ENCODE measurements at places on chromosomes 16 and 17. TPM values are rescaled to one million over a fixed set of nuclear protein-coding genes. Genes with fewer than 3 reads are reported as not detected.

DNA sequence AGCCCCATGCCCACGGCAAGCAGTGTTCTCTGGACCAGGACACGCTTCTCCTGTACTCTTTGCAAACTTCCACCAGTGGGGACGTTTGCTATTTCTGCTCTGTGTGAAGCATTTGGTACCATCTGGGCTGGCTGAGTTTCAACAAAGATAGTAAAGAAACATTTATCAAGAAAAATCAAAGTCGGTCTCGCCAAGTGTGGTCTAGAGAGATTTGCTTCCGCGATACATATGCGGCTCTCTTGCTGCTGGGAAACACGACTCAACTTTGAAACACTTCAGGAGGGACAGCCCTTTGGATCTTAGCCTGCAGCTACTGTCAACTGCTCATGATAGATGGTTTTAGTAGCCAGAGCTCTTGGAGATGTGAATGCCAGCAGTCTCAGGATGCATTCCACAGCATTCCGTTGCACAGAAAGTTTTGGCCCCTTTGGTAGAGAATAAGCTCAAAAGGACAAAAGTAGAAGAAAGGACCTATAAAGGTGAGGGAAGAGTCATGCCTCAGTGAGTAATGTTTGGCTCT lies 168.2 kb upstream of the CACNG3 start:
- no peak for DNase-seq

Gene DHX8
- 66.9 TPM for total RNA-seq

DNA sequence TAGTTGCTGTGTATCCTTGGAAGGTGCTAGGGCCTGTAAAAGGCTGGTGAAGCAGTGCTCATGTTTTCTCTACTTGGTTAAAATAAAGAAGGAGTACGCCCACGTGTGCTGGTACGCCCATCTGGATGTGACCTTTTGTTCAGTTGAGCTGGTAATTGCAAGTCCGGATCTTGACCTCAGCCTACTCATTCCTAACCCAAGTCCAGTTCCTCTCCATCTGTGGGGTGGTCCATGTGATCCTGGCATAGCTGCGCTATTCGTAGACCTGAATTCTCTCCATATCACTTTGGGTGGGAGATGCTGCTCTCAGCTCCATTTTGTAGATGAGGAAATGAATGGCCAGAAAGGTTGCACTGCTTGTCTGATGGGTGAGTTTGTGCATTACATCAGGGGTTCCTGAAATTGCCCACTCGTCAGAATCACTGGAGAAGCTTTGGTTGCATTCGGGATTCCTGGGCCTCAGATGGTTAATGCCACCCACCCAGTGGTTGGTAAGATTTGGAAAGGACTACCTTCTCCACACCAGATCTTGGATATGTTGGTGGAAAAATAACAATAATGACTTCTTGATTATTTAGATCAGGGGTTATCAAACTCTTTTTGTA lies 328.8 kb downstream of the CPPED1 start:
- no peak for DNase-seq

GRCh38 chr16:4537376-4538343 lies 913 bp downstream of the CDIP1 start:
- DNase-seq, result no peak

Gene DNAAF1
- not detected for total RNA-seq

- peak; percentile 55 for DNase-seq
Observed at GRCh38 chr17:42980766-42981397, 517 bp downstream of the RUNDC1 start.

Gene TBC1D3D
- not detected for total RNA-seq

Gene DCTPP1
- 105 TPM for total RNA-seq

Gene DPEP3
- total RNA-seq, result not detected

- no peak for DNase-seq
Observed at GRCh38 chr17:82380860-82381702, 9.5 kb downstream of the UTS2R start.

DNA sequence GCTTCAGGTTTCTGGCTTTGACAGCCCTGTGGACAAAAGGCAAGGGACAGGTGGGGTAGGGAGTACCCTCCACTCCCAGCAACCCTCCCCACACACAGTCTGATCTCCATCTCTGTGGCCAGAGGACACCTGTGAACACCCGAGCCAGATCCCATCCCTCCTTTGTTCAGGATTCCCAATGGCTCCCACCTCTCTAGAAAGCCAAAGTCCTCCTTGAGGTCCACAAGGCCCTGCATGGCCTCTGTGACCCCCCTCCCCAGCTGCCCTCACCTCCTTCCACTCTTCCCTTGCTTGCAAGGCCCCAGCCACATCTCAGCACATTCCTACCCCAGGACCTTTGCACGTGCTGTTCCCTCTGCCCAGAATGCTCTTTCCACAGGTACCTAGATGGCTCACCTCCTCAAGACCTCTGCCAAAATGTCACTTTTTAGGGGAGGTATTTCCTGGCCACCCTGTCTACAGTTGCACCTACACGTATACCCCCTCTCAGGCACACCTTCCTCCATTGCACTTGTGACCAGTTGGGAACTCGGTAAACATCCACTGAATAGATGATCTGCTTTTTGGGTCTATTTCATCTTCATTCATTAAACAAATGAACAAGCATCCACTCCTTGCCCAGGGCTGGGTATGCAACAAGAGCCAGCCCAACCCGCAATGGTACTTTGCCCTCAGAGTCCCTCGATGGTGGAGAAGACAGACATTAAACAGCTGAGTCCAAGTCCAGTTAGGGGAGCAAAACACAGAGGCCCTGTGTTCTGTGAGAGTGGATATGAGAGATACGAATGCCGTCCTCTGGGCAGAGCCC lies 107.0 kb downstream of the CRLF3 start:
- no peak for DNase-seq

DNA sequence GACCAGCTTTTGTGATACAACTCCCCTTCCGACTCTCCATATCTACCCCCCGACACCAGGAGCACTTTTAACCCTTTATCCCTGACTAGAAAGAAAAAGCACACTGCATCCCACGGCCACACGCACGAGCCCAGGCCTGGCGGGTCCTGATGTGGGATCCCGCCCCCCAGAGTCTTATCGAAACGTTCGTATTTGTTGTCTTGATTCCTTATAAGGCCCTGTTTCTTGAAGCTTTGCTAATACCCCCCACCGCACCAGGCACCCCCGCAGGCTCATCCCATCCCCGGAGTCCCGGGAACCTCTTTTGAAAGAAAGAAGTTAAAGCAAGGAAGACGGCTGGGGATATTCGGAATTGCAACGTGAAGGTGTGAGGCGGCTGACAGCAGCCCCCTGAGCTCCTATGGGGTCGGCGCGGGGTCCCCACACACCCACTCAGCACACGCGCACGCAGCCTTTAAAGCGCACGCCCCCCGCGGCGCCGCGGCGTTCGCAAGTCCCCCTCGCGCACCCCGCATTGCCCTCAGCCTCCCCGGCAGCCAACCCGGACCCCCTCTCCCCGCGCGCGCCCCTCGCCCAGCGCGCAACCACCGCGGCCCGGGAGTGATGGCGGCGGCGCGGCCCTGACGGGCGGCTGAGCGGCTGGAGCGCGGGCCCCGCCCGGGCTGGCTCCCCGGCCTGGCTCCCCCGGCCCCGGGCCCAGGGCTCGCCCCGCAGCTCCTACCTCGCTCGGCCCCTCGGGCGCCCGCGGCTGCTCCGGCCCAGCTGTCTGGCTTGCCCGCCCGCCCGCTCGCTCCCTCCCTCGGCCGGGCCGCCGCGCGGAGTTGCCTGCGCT lies 448 bp downstream of the STAT5B start:
- DNase-seq, result no peak

- DNase-seq, result no peak
Observed at GRCh38 chr17:2008332-2009126, 16.6 kb downstream of the RTN4RL1 start.

GRCh38 chr16:89507834-89508590 lies at the start of gene SPG7:
Gene SPG7, plus strand, starts transcription at chr16:89508403. Its CDS starts 15 bp downstream, at chr16:89508418.
- peak; percentile 75 for DNase-seq

Gene SPECC1
- total RNA-seq, result 6.9 TPM

GRCh38 chr17:49749730-49750129 lies 14.2 kb downstream of the FAM117A start:
- DNase-seq, result no peak

DNA sequence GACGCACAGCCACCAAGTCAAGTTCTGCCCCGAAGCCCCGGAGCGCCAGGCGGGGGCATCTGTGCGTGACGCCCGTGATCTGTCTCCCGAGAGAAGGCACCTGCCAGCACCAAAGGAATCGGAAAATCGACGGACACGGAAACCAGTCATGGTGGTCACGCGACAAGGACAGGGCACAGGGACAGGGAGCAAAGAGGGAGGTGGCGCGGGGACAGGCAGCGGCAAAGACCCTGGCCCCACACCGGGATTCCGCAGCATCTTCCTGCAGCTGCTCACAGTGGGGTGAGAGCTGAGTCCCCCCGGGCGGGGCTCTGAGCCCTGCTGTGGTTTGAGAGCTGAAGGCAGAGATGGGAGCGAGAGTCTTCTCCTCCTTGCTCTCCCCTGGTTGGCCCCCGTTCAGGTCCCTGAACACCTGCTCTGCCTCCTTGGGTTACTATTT lies 56.4 kb downstream of the ABR start:
- no peak for DNase-seq

DNA sequence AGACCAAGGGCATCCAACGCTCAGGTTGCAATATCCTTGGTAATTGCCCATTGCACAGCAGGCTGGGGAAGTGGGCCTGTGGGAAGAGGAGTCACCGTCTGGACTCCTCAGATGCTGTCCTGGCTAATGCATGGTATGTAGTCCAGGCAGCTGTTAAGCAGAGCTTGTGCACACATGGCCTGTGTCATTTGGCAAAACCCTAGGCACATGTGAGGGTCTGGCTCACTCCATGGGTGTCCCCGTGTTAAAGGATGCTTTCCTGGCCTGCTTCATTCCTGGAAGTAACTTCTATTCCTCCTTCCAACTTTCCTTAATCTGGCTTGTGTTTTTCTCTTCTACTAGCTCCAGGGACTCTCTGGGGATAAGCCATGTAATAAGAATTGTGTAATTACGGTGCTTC lies 378.0 kb upstream of the CA10 start:
- no peak for DNase-seq

DNA sequence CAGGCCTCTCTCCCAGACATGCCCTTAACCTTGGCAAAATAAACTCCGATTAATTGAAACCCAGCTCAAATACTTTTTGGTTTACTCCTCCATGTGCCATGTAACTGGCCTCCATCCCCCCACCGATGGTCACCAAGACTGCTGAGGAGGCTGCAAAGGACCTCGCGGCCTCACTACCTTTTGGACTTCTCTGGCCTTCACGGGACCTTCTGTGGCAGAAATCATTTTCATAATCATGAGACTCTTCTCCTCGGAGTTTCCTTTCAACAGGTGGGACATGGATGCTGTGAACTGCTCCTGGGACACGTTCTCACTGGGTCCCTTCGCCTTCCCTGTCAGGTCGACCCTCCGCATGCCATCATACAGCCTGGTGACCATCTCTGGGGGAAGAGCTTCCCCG lies 9.0 kb downstream of the MEAK7 start:
- DNase-seq, result no peak

DNA sequence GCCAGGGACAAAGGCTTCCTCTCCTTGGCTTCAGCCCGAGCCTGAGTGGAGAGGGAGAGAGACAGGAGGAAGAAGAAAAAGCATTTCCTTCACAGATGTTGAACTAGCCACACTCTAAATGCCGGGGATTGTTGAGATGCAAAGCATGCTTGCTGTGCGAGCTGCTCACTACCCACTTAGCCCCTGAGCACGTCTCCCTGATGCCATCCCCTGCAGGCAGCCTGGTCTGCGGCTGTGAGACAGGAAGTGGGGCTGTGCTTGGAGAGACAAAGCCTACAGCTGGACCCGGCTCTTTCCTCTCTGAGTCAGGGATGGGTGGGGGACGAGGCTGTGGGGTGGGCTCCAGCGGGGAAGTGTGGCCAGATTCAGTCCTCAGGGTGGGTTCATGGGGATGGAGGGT lies 13.7 kb downstream of the WNT9B start:
- no peak for DNase-seq

All from HepG2 (cell line).